ENCODE measurements at places on chromosomes 5 and 9.

DNA sequence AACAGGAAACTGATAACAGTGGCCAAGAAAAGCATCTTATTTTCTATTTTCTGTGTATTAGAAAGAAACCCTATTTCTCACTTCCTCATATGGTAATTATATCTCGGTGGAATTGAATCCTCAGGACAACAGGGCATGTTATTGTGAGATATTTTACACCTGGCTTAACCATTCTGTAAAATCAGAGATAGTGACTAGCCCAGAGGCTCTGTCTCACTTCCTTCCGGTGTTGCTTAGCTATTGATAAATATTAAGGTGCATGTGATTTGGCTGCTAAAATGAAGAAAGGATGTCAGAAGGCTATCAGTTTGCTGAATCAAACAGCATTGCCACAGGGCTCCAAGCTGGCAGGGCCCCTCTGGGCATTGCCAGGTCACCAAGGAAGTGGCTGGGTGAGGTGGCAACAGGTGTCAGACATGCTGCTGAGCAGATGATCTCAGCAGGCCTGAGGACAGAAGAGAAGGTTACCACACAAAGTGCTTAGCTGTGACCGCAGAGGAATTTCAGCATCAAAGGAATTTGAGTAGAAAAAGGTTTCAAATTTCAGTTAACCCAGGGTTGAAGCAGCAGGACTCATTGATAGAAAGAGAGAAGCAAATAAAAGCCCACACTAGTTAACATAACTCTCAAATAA lies 330.7 kb downstream of the PDE4D start:
- peak; percentile 6 for DNase-seq

- no peak for DNase-seq
Observed at GRCh38 chr9:6226696-6227095, 11.1 kb downstream of the IL33 start.

DNA sequence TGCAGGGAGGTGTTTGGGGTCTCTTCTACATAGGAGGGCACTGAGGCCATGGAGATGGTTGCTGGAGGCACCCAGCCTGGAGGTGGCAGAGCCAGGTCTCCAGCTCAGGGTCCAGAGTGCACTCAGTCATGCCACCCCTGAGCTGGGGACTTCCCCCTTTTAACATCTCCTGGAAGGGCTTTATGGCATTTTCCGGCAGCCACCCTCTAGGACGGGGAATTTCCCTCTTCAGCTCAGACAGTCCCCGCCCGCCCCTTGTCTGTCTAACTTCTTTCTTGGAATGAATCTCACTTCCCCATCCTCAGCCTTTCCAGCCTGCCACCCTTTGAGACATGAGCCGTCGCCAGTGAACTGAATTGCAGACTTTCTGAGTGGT lies 49.9 kb downstream of the COL15A1 start:
- no peak for DNase-seq

- DNase-seq = no peak
Observed at GRCh38 chr5:179533907-179534306, 16.4 kb upstream of the RUFY1 start.

- no peak for DNase-seq
Observed at GRCh38 chr9:134025606-134026541, 593 bp downstream of the BRD3OS start.

DNA sequence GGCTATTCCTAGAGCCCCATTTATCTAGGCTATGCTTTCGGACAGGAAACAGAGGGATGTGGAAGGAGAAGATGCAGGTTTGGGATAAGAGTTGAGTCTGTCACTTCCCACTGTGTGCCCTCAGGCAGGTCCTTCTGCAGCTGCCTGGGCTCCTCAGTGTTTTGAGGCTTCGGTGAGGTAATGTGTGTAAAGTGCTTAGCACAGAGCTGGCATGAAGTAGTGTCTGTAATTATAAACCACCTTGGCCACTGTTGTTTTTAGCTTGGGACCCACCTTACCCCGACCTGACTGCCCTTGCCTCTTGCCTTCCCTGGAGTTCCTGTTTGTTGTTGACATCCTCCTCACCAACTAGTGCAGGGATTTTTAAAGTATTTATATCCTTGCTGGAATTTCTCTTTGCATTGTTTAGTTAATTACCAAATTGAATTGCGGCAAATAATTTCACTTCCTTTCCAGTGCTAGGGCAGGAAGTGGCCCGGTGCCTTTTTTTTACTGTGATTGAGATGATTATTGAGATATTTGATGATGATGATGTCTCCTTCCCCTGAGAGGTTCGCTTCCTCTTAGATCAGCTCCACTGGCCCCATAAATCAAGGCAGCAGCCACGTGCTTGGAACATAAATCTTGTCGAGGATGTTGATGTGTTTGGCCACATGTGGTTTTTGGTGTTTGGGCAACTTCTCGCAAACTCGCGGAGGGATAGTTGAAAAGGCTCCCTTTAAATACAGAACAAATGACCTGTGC lies 38.3 kb upstream of the DAB2IP start:
- DNase-seq = no peak

- no peak for DNase-seq
Observed at GRCh38 chr5:24621792-24622191, 23.0 kb downstream of the CDH10 start.

GRCh38 chr9:28105001-28105400 lies 531.7 kb upstream of the C9orf72 start:
- no peak for DNase-seq

- DNase-seq = no peak
Observed at GRCh38 chr5:34998058-34998789, 49.5 kb downstream of the AGXT2 start.

DNA sequence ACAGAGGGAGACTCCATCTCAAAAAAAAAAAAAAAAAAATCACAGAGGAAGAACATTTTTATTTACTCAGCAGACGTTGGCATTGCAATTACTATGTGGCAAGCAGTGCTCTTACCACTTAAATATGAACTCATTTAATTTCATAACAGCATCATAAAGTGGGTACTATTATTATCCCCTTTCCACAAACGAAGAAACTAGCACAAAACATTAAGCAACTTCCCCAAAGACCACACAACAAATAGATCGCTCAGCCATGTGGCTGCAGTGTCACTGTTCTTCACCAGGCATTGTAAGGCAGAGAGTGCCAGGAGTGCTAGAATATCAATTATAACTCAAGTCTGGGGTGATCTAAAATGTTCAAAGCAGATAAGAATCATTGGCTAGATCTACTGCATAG lies 69.8 kb upstream of the PLPP6 start:
- DNase-seq = no peak

GRCh38 chr9:83410701-83411100 lies 127.5 kb downstream of the FRMD3 start:
- DNase-seq = no peak

- DNase-seq = no peak
Observed at GRCh38 chr9:75471549-75472114, 383.3 kb downstream of the OSTF1 start.

DNA sequence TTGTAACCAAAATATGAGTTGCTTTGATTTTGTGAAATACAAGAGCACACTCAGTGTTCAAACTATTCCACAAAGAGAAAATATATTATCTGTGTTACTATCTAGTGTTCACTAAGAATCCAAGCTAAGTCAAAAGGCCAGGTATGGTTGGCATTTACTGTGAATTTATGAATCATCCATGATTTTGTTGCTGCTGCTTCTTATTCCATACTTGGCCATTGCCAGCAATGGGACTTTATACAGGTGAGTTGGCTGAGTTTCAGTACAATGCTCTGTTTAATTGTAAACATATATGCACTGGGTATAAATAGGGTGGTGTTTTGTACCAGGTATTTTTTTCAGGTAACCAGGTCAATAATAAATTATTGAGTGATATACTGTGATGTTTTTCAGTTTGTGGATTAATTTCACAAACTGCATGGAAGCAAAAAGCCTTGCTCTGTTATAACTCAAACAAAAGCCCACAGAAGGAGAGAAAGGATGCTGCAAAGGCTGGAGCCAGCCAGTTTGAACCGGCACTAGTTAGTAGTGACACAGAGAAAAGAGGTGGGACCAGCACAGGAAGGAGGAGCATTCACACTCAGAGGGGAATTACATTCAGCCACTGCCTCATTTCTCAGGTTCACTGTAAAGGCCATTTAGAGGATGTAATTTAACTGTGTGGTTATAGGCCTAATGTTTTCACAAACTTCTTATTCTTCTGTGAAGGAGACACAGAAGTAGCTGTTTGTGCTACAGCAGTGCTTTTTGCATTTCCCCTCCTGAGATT lies 381.8 kb downstream of the ADGRV1 start:
- DNase-seq = peak; percentile 8

- no peak for DNase-seq
Observed at GRCh38 chr5:171386861-171387344, 746 bp upstream of the NPM1 start.

- no peak for DNase-seq
Observed at GRCh38 chr9:107447834-107448233, 41.7 kb downstream of the KLF4 start.

DNA sequence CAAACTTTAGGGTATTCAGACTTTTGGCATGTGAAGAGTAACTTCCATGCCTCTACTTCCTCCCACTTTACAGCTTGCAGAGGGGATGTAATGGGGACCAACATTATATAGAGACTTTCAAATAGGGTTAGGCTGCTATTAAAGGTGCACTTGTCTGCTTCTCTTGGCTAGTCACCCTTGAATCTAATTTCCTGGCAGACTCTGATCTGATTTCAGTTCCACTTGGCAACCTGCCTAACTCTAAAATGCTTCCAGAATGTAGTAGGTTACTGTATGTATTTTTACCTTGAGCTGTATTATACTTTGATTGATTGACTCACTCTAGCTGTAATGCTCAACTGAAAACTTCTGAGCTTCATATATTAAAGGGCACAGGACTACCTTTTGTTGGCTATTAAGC lies 693.4 kb downstream of the KCTD16 start:
- no peak for DNase-seq

DNA sequence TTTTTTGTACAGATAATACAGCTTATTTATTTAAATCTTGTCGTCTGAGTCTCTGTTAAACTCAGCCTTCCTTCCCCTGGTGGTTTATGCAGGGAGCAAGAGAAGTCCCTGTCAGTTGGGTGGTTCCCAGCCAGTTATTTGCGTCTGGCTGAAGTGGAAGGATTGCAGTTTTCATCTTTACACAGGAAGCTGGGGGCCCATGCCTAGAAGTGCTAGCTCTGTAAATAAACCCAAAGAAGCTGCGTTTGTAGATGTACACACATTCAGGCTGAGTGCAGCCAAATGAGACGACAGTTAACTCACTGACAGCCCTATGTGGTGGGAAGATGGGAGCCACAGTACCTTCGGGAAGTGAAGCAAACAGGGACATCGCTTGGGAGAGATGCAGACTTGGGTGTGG lies 122.1 kb downstream of the SAXO1 start:
- DNase-seq = no peak

DNA sequence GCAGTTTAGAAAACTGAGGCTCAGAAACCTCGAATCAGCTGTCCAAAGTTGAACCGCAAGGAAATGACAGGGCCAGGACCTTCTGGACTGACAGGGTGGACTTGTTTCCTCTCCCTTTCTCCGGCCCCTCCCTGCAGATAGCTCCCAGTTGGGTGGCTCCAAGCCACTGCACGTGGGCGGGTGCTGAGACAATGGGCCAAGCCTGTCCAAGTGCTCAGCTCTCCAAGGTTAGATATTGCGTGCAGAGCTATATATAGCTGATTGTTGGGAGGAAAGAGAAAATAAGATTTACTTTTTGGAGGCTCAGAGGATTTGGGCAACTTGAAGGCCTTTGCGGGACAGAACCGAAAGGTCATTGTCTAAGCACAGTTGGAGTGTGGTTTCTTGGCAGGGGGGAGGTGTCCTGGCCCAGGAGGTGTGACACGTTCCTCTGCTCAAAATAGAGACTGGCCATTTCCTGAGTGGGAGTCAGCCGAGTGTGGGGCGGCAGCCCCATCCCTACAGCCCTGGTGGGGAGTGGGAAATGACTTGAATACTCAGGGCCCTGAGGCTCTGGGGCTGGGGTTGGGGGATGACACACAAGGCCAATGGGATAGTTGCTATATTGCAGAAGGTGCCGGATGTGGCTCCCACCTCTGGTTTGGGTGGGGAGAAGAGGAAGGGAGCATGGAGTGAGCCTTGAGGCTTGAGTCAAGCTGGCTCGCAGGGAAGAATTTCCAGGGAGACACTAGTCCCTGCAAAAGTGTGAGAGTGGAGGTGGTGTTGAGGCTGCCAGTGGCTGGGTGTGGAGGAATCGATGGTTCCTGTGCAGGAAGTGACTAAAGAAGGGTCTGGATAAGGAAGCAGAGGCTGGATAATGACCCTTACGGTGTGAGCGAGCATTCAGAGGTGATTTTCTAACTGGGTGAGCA lies 44.4 kb upstream of the SMAD5 start:
- DNase-seq = no peak

DNA sequence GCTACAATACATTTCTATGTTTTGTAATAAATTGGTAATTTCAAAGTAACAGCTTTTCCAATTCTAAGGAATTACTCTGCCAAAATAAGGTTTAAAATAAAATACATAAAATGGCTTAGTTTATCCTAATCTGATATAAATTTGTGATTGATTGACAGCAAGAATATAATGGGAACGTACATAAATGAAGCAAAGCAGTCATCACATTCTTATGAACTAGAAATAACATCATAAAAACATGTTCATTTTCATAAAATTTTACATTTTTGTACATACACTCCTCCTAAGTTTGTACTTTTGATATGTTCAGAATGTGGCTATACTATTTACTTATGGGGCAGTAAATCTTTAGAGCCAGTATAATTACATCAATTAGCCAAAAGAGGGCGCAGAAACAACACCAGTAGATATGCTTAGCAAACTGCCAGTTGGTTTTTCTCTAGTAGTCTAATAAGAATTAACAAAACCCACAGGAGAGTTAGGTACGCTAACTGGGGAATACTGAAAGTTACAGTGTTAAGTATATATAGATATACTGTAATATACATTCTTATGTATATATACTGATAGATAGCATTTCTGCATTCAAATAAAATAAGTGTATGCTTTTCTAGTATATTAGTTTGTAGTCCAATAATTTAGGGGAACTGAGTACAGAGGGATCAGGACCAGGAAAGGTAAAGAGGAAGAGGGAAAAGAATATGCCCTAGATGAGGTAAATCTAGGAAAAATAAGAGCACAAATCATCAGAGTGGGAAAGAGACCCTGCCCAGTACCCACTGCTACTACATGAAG lies 76.8 kb downstream of the ZDHHC21 start:
- DNase-seq = no peak

Data from stimulated activated CD8-positive, alpha-beta memory T cell treated with anti-CD3 and anti-CD28 coated beads, Interleukin-12 subunit alpha, Interleukin-12 subunit beta, amount 100 ng/mL, for 1 hour (primary cell).